ENCODE measurements at places on chromosomes 4 and X.

DNA sequence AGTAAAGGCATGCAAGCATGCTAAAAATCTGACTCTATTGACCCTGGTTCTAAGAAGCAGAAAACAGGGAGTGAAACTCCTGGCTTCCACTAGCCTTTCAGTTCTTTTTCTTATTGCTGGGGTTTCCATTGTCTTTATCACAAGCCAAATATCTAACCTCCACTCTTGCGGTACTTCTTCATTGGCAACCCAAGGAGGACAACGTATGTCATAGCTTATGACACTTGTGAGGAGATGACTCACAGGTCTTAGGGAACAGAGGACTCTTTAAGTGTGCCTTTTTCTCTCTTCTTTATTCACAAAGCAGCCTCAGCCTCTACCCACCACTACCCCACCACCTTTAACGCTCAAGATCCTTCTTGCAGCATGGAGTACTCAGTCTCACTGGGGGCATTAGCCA, 124.2 kb downstream of the GUCY2F start:
- DNase-seq: no peak

GRCh38 chrX:134443020-134443419, 16.9 kb upstream of the HPRT1 start:
- DNase-seq: no peak

DNA sequence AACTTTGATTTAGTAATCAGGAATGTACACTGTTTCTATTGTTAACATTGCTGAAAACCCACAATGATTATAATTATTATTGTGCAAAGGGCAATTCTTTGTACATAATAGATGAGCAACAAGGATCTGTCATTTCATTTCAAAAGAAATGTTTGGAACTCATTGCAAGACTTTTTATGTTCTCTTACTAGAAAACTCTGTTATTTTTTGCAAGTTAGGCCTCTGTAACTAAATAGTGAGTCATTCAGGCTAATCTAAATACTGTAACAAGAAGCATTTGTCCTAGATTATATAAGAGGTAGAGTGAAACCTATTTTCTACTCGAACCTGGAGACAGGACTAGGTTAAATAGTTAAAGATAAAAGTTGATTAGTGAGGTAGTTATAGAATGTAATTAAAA, 93.2 kb upstream of the FAM47B start:
- no peak for DNase-seq

DNA sequence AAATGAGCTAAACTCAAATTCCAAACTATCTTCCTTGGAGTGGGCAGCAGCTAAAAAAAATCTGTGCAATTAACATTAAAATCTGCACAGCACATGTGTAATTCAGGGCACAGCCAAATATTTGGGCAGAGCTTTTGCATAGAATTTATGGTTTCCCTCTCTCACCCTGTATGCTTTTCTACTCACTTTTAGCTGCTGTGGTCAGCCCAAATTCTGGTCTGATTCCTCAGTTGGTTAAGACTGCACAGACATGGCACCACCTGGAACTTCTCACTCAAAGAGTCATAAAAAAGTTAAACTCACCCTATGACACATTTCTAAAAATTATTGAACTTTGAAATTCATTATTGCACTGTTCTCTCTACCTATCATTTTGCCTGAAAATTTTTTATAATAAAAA, 4.9 kb upstream of the PLK4 start:
- DNase-seq: no peak

- no peak for DNase-seq
These were observed 127.8 kb upstream of the FAT1 start for GRCh38 chr4:186851291-186852072.

DNA sequence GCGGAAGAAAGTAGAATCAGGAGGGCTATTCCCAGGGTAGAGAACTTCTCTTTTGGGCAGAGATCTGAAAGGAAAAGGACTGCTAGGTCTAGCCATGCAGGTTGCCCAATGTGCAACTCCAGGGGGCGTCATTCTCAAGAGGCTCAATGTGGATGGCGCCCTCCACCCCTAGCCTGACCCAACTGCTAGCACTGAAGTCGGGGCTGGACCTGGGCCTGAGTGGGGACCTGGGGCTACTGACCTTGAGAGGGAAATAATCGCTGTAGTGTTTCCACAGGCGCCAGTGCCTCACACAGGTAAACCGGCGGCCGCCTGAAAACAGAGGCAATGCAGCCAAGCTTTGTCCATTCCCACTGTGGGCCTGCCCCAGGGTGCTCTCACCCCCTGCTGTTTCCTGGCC, 6.1 kb downstream of the AWAT2 start:
- DNase-seq: no peak

GRCh38 chrX:103585411-103586313, at the start of gene TCEAL4:
TSS of gene TCEAL4 (plus strand) at chrX:103585515. CDS start at chrX:103586676, 1,161 bp downstream.
- DNase-seq: peak; percentile 54
